ENCODE measurements at places on chromosomes 13 and 19.

DNA sequence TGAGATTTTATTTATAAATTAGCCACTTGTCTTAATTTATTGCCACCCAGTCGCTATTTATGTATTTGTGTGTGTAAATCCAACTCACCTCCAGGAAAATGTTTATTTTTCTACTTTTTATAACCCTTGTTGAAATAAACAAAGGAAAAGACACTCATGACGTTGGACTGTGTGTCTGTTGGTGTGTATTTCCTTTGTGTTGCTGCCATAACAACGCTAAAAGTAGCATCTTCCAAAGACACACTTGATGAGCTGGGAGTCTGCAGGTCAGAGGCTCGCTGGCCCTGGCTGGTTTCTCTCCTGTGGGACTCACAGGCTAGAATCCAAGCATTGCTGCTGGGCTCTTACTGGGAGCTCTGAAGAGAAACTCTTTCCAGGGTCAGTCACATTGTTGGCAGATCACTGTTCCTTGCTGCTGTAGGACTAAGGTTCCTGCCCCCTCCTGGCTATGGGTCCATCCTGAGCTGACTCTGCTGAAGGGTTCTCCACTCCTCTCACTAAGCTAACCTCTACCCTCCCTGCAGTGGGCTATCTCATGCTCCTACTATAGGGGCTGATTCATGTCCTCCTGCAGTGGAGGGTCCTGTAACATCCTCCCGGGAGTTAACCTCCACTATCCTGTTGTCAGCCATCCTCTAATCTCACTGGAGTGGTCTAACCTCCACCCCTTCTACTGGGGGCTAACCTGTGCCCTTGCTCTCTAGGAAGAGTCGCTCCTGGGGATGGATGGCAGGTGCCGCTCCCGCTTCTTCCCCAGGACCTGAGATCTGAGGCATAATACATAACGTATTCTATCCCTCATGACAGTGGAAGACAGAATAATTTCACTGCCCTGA lies 2.1 kb downstream of the IFNL2 start:
- DNase-seq: no peak

DNA sequence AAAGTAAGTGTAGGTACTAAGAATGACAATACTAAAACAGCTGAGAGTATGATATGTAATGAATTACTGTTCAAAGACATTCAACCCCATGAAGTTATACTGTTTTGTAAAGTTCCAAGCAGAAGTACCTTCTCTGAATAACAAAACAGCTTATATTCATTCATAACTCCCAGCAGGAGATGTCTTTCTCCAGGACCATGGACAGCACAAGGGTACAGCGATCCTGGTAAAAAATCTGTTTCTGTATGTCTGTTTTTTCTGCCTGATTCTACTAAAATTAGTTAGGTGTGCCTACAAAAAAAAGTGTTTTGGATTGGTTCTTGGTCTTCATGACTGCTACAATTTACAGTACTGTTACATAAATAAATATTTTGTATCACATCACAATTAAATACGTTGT lies 172.5 kb upstream of the SLITRK5 start:
- no peak for DNase-seq

DNA sequence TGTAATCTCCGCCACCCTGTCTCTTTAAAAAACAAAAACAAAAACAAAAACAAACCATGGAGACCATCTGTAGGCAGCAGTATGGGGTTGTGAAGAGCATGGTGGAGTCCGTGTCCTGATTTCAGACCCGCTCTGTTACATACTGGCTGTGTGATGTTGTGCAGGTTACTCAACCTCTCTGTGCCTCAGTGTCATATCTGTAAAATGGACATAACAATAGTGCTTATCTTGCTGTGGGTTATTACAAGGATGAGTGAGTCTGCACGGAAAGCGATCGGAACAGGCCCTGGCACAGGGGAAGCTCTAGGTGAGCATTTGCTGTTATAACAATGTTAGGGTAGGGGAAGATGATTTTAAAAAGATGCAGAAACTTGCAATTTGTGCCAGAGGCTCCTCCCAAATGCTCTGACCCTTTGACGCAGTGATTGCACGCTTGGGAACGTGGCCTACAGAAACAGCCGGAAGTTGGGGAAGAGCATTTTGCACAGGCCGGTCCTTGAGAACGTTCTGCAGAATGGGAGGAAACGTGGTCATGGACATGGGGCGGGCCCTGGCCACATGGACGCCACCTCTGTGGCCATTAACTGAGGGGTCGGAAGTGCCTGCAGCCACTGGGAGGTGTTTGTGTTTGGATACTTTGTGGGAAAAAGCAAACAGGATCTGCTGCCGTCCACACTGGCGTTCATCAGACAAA lies 15.7 kb upstream of the SELENOW start:
- DNase-seq: no peak

DNA sequence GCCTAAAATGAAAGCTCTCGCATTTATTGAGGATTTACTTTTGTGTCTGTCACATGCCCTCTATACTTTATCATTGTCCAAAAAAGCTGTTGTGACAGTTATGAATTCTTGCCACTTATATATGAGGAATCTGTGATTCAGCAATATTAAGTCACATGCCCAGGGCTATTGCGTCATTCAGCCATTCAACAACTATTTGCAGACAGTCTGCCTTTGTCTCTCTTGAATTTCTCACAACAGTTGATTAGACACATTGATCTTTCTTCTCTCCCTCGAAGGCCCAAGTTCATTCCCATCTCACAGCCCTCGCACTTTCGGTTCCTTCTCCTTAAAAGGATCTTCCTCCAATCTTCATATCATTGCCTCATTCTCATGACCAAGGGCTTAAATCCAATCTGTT lies 342.6 kb downstream of the MZT1 start:
- DNase-seq: no peak

DNA sequence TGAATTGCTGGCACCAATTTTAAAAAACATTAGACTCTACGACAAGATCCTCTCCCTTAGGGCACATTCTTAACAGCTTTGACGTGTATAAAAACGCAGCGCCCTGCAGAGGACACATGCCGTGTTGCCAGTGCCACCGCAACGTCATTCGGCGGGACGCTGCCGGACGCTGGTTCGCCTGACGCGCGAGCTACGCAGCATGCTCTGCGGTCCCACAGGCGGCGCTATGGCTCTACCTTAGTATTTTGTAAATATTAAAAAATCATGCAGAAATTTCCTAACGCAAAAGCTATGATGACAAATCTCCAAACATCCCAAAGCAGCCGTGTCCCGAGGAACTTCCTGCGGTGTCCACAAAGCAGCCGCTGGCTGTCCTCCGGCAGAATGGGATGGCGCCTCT lies 4.2 kb upstream of the ADPRHL1 start:
- DNase-seq: no peak

- DNase-seq: no peak
Observed at GRCh38 chr19:6752256-6753177, 13.0 kb downstream of the TRIP10 start.

DNA sequence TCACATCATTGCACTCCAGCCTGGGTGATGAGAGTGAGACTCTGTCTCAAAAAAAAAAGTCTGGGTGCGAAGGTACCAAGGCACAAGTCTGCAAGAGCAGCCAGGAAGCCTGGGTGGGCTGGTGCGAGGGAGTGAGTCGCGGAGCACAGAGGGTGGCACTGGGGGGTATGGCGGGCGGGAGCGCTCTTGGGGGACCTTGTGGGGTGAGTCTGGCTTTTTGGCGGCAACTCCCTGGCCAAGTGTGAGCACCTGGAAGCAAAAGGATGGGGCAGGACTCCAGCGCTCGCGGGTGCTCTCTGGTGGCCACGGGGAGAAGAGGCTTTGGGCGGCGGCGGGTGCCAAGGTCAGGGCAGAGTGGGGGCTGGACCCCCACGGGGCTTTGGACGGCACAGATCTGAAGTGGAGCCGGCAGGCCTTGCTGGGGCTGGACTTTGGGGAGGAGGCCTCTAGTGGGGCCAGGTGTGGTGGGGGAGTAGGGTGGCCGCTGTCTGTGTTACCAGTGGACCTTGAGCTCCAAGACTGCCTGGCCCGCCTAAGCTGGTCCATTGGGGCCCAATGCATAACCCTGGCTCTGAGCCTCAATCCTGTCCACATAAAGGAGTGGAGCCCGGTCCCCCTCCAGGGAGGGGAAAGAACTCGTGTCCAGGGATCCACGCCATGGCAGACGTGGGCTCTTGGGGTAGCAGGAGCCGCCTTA lies 1.6 kb downstream of the P2RY11 start:
- DNase-seq: peak; percentile 83

GRCh38 chr19:4807188-4807587 lies 15.7 kb downstream of the FEM1A start:
- DNase-seq: no peak

DNA sequence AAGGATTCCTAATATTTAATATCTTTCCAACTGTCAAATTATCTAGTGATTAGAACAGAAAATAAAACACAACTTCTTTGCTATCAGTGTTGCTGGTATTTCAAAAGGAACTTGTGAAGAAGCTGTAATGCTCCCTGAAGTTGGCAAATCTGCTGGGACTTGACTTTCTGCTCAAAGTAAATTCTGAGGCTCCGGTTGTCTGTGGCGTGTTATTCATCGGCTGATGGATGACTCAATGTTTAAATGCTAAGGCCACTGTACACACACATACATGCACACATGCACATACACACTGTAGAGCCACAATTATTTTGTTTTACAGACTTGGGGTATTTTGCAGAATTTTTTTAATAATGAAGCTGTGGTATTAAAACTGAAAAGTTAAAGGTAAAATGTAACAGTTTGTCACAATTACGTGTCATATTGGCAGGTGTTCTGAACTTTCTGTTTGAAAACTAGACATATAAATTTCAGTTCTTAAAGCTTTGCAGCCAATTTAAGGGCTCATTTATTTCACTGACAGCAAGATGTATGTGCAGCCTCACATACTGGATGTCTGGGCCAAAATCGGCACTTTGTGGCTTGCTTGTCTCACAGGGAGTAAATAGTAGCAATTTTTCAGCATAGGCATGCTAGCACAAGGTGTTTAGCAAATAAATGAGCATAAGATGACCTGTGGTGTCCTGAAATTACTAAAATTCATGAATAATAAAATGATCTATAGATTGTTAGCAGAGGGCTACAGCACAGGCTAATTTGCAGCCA lies 1691.7 kb upstream of the PCDH20 start:
- no peak for DNase-seq

GRCh38 chr13:75147946-75148345 lies 334.0 kb downstream of the TBC1D4 start:
- DNase-seq: no peak

GRCh38 chr19:17910791-17911360 lies 21.9 kb upstream of the CCDC124 start:
- DNase-seq: no peak

- DNase-seq: no peak
Observed at GRCh38 chr19:33813391-33814101, 16.9 kb downstream of the KCTD15 start.

- DNase-seq: peak; percentile 95
Observed at GRCh38 chr19:13162724-13163608, 12.8 kb downstream of the IER2 start.

GRCh38 chr13:21458451-21458812 lies 671 bp downstream of the ZDHHC20 start:
- peak; percentile 68 for DNase-seq

GRCh38 chr19:18023622-18024251 lies 15.8 kb downstream of the ARRDC2 start:
- peak; percentile 55 for DNase-seq

DNA sequence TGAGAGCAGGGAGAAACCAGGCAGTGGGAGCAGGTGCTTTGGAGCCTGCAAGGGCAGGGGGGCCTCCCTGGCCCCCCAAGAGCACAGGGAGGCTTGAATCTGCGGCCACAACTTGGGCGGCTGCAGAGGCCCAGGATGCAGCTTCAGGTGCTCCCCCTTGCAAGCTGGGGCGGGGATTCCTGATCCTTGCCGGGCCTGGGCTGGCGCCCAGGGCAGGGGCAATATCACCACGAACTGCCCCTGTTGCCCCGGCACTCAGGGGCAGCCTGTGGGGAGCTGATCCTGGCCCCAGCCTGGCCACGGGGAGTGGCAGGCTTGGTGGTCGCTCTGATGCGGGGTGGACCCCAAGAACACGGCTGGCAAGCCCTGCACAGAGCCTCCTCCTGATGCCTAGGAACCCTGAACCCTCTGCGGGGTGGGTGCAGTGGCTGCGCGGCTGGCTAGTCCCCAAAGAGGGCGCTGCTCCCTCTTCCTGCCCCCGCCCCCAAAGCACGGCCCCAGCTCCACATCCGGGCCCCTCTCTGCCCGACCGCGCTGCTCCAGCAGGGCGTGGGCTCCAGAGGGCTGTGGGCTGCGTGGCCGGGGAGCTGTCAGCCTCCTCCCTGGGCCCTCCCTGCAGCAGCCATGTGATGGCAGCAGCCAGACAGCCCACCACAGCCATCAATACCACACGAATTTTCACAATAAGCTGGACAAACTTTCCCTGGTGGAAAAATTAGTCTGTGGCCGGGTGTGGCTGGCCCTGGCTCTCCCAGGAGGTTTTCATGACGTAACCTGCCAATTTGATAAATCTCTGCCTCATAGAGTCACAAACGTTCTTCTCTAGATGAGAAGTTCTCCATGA lies 21.0 kb downstream of the TNFSF9 start:
- DNase-seq: peak; percentile 77

- no peak for DNase-seq
Observed at GRCh38 chr13:105972811-105973590, 562.5 kb downstream of the EFNB2 start.

DNA sequence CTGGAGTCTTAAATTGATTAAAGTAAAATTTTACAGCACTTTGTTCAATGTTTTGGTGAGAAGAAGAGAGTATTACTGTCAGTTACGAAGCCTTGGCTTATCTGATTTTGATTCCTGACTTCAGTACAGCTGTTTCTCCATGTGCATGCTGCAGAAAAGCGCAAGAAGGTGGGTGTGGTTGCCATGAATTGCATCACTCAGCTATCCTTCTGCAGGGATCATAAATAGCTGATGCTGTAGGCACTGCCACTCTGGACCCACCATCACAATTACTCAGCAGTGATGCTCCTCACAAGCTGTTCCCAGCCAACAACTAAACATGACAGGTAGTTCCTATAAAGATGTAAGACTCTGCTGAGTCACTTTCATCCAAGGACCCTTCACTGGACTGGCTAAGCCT lies 321.2 kb downstream of the IRS2 start:
- DNase-seq: no peak

GRCh38 chr19:7476777-7477494 lies 11.9 kb downstream of the PEX11G start:
- no peak for DNase-seq

- no peak for DNase-seq
Observed at GRCh38 chr13:23902975-23903905, 5.9 kb upstream of the C1QTNF9B start.

DNA sequence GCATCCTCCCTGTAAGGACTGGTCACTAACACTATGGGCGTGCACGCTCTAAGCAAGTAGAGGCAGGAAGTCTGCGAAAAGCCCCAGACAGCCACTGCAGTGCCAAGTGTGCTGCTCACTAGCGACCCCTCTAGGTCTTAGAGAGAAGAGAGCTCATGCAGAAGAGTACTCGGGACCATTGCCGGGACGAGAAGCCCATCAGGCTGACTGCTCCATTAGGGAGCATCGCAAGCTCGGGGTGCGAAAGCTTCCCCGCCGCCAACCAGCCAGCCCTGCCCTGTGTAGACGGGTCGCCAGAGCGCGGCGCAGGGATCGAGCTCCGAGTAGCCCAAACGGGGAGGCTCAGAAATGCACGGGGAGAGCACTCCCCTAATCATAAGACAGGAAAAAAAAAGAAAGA lies 16.6 kb downstream of the POU4F1 start:
- no peak for DNase-seq

Data from activated CD4-positive, alpha-beta T cell treated with anti-CD3 and anti-CD28 coated beads for 48 hours (primary cell).